ENCODE measurements at places on chromosomes 3 and 15.
A peak's percentile ranks its signal among the peaks of the same experiment; 100 is the strongest.

GRCh38 chr3:184795522-184796190 is 16.3 kb upstream of the VPS8 start:
- DNase-seq, result no peak

DNA sequence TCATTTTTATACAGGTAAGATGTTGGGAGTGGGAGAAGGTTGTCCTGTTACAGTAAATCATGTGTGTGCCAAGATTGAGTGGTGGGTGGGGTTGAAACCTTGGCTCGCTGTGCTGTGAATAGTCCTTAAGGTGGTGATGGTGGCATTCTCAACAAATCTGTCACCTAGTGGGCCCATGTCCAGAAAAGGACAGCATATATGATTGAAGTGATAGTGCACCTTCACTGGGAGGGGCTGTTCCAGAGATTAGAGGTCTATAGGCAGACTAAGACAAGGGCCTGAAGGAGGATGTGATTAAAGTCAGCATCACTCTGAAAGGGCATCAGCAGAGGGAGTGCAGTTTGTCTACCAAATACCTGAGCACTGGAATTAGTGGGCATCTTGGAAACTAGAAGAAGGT is 374.2 kb upstream of the C2CD4B start:
- no peak for DNase-seq

DNA sequence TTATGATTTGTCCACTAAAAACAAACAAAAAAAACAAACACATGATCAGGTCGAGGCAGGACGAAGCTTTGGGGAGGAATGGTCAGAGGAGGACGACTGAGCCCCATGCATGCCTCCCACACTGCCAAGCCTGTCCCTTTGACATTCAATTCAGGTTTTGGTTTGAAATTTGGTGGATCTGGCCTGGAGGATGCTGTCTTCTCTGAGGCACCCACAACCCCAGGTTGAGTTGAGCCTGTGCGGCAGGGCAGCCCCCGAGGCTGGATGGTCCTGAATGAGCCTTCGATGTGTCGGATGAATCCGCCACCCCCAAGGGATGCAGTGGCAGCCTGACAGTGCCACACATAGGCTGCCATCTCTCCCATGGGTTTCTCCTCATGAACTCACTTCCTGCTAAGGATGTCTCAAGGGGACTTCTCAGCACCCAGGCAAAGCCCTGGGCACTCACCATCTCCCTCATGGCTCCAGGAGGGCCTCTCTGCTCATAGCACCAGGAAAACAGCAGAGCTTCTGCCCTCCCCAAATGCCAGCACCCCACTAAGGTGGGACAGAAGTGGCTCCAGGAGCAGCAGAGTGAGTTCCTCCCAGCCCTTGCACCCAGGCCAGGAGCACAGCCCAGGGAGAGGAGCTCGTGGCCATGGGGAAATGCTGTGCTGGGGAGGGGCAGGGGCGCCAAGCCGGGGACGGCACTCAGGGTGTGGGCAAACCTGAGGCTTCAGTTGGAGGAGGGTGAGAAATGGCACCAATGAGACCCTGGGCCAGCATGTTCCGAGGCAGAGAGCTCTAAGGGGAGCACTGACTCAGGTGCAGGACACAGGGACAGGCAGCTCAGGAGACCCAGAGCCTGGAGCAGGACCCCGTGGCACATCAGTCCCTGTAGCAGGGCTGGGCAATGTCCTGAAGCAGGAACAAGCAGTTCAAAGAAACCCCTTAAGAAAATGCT is 18.5 kb downstream of the PRR23E start:
- DNase-seq, result no peak

DNA sequence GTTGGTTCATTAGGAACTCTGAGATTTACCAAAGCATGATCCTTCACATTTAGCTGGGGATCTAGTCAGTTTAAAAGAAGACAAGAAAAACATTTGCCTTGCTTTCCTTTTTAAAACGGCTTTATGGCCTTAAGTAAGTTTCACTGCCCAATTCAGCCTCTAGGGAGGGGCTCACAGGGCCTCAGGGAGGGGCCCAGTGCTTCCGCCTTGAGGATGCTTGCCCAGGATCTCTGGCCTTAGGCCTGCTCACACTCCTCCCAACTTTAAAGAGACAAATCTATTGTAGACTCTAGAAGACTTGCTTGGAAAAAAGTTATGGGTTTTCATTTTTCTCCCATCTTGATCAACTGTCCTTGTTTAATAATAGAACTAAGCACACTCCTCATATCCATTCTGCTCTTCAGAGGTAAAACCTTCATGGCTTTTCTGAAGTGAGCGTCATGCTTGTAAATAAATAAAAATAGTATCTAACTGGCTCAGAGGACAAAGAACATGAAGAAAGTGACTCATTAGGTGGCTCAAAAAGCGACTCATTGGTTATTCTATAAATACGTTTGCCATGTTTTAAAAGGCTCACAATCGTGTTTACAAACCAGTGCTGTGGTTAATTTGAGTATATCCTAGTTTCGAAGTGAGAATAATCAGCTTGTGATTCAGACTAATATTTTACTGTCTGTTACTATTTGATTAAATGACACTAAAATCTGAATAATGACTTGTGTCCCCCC is 13.7 kb downstream of the PDHB start:
- no peak for DNase-seq

- DNase-seq, result peak; percentile 62
These were observed at the start of gene ARIH1 for GRCh38 chr15:72473614-72474465. TSS of gene ARIH1 (plus strand) at chr15:72474330. CDS start at chr15:72474640, 310 bp downstream.

DNA sequence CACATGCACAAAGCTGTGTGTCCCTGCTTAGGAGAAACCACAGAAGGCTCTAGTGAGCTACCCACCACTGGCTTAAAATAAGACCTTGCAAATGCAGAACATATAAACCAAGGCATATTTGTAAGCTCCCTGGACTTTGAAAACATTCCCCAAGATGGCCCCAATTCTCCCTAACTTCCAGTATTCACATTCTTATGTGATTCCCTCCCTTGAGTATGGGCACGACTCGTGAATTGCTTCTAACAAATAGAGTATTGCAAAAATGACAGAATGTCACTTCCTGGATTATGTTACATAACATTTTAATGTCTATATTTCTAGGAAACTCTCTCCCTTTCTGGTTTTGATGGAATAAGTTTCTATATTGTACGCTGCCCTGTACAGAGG is 131.8 kb upstream of the MCTP2 start:
- no peak for DNase-seq

- DNase-seq, result no peak
These were observed 59.9 kb upstream of the RASGRP1 start for GRCh38 chr15:38624244-38625205.

GRCh38 chr15:59366333-59367021 is 6.2 kb downstream of the MYO1E start:
- no peak for DNase-seq

DNA sequence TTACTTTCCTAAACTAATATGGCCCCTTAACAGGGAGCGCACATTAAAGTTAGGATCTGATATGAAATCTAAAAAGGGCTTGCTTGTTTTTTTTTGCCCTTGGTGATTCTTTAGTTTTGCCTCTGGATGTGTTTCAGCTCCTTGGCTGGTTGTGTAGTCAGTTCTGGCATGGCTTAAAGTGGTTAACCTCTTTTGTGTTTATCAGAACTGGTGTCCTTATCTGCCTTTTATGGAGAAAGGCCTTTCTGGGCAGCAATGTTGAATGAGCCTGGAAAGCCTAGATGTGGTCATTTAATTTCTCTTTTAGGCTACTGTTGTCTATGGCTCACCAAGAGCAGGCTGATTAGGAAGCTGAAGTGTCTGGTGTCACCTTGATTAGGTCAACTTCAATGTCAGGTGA is 254.5 kb upstream of the ROPN1 start:
- DNase-seq, result no peak

Data from GM12892 (cell line).